ENCODE measurements at places on chromosomes 2 and 18. TPM values are rescaled to one million over a fixed set of nuclear protein-coding genes. Genes with fewer than 3 reads are reported as not detected.

DNA sequence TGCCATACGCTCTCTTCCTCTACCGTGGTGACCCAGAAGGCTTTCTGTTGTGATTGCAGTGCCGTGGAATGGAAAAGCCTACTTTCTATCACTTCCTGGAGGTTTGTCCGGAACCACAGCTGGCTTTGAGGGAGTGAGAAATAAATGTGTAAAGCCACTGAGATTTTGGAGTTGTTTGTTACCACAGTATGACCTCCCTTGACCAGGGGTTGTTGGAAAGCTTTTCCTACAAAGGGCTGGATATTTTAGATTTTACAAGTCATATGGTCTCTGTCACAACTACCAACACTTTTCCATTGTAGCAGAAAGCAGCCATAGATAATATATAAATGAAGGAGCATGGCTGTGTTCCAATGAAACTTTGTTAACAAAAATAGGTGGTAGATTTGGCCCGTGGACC is 70.3 kb downstream of the VAPA start:
- DNase-seq: no peak

DNA sequence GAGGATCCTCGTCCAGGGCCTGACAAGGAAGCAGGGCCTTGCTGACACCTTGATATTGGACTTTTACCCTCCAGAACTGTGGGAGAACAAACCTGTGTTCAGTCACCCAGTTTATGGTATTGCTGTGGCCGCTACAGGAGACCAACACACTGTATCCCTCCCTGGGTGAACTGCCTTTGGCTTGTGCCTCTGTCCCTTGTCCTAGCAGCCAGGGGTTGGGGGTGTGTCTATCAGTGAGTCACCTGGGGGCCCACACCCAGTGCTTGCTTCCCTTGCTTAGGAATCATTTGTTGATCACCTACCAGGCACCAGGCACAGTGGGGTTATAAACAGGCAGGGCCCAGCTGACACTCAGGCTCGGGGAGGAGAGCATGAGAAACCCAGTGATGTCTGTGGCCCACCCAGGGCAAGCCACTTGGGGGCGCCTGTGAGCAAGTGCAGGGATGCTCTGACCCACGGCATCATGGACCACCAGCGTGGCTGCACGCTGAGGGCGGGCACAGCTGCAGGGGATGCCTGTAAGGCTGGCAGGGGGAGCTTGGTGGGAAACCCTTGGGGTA is 17.1 kb downstream of the TMEM185B start:
- DNase-seq: no peak

GRCh38 chr2:229206548-229206947 is 64.5 kb downstream of the PID1 start:
- DNase-seq: no peak

DNA sequence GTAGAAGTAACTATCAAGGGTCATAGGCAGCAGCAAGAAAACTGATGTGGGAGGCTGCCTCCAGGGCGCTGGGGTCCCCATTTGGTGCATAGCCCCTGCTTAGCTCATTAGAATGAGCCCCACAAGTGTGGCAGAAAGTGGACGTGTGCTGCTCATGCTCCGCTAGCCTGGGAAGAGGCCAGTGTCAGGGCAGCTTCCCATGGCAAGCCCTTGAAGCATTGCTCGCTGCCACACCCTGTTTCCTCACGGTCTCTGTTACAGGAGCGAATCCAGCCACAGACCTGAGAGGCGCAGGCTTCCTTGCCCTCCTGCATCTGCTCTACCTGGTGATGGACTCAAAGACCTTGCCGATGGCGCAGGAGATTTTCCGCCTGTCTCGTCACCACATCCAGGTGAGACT is 22.5 kb downstream of the ELMOD3 start:
- no peak for DNase-seq

DNA sequence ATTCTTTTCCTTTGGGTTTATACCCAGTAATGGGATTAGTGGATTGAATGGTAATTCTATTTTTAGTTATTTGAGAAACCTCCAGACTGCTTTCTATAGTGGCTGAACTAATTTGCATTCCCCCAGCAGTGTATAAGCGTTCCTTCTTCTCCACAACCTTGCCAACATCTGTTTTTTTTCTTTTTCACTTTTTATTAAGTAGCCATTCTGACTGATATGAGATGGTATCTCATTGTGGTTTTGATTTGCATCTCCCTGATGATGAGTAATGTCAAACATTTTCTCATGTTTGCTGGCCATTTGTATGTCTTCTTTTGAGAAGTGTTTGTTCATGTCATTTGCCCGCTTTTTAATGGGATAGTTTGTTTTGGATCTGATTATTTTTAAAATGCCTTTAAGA is 64.1 kb upstream of the MEIS1 start:
- DNase-seq: no peak

DNA sequence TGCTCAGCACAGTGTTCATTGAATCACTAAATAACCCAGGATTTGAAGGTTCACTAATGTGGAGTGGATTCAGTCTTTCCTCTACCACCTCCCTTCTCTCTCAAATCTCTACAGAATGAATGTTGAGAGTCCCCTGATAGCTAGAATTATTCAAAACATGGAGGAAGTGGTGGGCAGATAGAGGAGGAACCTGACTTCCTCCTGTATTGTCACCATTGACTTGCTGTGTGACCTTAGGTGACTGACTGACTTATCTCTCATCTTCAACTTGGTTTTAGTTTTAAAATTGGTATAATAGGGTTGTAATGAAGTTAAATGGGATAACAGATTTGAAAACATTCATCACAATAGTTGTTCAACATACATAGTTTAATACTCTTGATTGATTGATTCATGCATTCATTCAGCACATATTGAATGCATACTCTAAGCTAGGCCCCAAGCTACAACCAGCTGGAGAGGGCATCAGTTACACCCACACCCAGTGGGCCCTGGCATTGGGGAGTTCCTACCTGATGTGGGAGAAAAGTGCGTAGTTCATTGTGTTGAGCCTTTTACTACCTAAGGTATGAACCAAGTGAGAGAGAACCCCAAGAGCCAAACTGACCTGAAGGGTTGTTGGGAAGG is 96.0 kb downstream of the WDR7 start:
- DNase-seq: no peak

DNA sequence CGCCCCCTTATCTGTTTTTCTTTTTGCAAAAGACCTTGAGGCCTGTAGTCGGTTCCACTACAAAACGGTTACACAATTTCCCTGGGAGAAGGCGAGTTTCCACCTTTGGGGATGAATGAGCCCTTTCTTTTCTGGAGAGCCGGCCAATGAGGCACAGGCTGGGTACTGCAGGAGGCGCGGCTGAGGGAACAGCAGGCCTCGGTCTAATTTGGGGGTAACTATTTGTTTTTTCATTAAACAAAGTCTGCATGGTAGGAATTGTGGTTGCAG is 129.2 kb downstream of the MYCN start:
- no peak for DNase-seq

DNA sequence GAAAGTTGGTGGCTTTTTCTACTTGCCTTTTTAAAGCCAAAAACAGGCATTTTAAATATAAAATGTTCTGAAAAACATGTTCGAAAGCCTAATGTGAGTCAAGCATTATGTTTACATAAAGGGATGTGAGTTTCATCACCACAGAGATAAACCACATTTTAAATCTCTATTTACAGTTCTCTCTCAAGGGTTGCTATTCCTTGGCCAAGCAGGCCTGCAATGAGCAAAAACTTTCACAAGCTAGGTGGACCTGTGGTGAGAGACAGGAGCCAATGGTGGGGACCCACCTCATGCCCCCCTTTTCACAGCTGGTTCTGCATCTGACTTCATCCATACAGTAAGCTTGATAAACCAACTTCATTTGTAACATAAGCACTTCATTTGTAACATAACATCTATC is 65.1 kb downstream of the CUL3 start:
- DNase-seq: no peak

GRCh38 chr2:207071820-207072219 is 93.9 kb downstream of the KLF7 start:
- no peak for DNase-seq

DNA sequence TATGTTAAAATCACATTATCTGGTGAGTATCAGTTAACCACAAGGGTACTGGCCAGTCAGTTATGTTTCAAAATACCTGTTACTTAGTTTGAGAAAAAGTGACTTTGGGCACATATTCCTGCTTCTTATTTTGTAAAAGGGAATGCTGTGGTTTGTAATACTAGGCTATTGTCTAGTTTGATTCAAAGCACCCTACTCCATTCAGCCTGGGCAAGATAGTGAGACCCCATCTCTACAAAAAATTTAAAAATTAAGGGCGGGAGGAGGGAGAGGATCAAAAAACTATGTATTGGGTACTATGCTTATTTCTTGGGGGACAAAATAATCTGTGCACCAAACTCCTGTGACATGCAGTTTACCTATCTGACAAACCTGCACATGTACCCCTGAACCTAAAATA is 18.9 kb downstream of the MBD5 start:
- no peak for DNase-seq

DNA sequence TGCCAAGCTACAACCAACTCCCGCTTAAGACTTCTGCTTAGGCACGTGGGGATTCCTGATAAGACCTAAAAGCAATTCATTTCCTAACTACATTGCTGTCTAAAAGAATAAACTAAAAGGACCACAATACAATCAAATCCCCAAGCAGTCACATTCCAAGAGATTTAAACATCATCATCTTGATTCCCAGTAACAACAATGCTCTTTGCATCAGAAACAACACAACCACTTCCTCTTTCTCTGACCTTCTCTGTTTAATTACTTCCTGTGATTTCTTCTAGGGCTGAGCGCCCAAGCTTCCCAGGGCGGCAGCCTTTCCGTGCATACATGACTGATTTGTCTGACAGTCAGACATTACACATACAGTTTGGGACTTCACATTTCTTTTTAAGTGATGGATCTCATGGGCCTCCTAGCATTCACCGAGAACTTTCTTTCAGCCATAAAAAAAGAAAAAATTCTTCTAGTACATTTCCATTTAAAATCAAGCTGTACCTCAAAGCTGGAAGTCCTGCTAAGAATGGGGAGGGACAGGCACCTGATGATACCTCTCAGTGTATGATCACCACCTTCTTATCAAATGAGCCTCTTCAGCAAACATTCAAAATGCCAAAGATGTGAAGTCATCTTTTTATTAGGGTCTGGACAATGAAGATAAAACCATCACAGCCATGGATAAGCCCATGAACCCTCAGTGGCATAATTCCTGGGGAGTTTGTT is 11.5 kb downstream of the SPRED2 start:
- no peak for DNase-seq

DNA sequence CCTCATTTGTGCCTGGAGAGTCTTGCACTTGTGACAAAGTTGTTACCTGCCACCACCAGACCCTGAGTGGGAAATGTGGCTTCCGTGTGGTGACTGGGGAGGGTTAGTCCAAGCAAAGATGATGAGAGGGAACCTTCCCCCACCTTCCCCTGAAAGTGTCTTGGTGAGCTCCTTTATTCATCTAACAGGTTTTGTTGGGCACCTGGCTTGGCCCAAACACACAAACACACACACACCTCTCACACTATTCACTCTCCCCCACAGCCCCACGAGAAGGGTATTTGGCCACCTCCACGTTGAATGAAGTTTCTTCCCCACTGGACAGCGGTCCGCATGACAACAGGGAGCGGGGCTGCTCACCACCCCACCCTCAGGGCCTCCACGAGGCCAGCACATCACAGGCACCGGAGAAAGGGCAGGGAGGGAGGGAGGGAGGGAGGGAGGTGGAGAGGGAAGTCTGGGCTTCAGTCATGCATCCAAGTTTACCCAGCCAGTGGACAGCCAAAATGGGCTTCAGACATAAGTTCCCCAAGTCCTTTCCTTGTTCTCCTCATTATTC is 1.4 kb downstream of the CIB4 start:
- DNase-seq: no peak

- no peak for DNase-seq
These were observed 497 bp downstream of the DSC3 start for GRCh38 chr18:31042084-31042405.

GRCh38 chr2:178829299-178829960 is 22.2 kb upstream of the TTN start:
- DNase-seq: no peak

- DNase-seq: no peak
These were observed 86.5 kb upstream of the ACAA2 start for GRCh38 chr18:49899657-49900330.

DNA sequence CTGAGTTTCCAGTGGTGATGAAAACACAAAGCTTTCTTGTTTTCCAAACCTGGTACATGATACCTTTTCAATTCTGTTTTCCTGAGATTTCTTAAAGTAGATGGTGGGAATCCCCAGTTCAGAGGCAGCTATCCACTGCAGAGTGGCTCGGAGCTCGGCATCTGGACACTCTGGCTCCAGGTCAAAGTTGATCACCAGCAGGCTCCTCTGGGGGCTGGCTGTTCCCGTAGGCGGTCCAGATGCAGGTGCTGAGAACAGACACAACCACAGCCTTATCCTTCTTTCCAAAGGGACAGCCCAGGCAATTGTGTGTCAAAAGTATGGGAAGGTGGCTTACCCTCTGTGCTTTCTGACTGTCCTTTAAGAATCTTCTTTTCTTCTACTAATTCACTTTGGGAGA is 119.5 kb downstream of the DAW1 start:
- no peak for DNase-seq

DNA sequence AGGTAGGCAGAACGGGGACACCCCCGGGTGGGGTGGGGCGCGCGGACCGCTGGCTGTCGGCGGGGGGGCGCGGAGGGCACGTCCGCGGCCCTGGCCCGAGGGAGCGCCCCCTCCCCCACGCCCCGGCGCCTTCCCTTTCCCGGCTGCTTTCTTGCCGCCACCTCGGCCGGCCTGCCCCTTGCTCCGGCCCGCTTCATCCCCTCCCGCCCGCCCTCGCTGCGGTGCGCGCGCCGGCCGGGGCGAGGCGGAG is 443 bp downstream of the VAPA start:
- DNase-seq: no peak

GRCh38 chr18:31624892-31625640 is 33.4 kb downstream of the TTR start:
- no peak for DNase-seq

DNA sequence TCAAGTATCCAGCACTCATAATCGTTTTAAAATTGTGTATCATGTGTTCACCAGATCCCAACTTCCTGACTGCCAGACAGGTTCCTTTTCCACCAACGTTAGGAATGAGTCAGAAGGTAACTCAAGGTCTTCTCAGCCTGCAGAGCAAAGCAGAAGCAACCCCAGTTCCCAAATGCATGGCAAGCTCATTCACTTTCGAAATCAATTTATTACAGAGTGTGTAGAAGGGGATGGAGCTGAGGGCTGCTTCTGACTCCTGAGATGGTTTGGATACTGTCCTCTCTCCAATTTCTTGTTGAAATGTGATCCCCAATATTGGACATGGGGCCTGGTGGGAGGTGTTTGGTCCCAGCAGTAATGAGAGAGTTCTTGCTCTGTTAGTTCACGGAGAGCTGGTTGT is 114.5 kb downstream of the PIEZO2 start:
- no peak for DNase-seq

TBR1 gene
- total RNA-seq: not detected

RAX gene
- total RNA-seq: not detected

GCFC2 gene
- total RNA-seq: 22.4 TPM

KLHL30 gene
- not detected for total RNA-seq

C1GALT1C1L gene
- not detected for total RNA-seq

HTR2B gene
- not detected for total RNA-seq

DUSP2 gene
- 240 TPM for total RNA-seq

SFT2D3 gene
- total RNA-seq: 6.0 TPM

TTC32 gene
- total RNA-seq: 33.4 TPM

IL1A gene
- 0.44 TPM for total RNA-seq

CFAP53 gene
- 0.42 TPM for total RNA-seq

BCL2 gene
- 134 TPM for total RNA-seq

NPPC gene
- not detected for total RNA-seq

PRSS56 gene
- total RNA-seq: not detected

SLC5A7 gene
- total RNA-seq: not detected

C1D gene
- total RNA-seq: 17.0 TPM

Measured in T-helper 17 cell (primary cell).